ENCODE measurements at places on chromosomes 11 and 22. TPM values are rescaled to one million over a fixed set of nuclear protein-coding genes. Genes with fewer than 3 reads are reported as not detected.

- H3K4me1 ChIP-seq: no peaks in the 10 kb centered on the region
- no peak overlapping the region for H3K4me3 ChIP-seq
- peaks cover 3% of the 10 kb centered on the region for H3K27me3 ChIP-seq
Measured at GRCh38 chr11:57901756-57902155, 121.9 kb upstream of the OR9Q1 start.

DNA sequence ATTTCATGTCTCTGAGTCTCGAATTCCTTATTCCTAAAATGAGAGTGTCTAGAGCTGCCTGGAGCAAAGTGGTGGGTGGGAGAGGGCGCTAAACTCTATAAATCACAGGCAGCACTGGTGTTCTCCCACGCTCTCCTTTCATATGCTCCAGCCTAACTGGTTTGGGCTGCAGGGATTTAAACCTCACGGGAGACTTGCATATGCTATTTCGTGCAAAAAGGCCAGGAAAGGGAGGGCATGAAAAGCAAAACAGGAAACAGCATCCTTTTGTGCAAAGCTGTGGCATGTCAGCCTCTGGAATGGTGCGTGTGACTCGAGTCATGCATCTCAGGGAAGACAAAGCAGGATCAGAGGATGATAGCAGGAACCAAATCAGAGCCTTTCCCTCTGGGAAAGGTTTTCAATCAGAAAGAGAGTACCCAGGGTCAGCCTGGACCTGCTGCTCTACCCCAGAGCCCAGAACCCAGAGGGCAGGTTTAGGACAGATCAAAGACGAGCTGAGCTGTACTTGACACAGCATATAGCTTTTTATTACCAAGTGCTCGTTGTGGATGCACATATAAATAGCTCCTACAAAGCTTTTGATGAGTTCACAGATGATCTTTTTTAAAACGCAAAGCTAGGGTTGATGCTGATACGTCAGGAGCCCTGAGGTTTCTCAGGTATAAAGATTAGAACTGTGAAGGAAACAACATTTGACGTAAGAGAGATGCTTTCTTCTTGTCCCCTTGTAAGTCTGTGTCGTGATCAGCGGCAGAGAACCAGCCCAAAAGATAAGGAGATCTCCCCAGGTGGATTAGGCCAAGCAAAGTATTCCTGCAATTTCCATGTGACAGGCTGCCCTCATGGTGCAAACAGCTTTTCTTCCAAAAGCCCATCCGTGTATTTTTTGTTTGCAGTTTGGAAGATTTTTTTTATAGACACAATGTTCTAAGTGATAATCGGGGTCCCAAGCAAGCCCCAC is 46.2 kb upstream of the YWHAH start:
- H3K27me3 ChIP-seq: no peaks in the 10 kb centered on the region
- no peak overlapping the region for H3K27ac ChIP-seq
- H3K4me3 ChIP-seq: no peak overlapping the region
- peaks cover 2% of the 10 kb centered on the region for H3K4me1 ChIP-seq
- no peak for DNase-seq

GRCh38 chr11:1892116-1892515 is 421 bp upstream of the PRR33 start:
- peaks cover 53% of the 10 kb centered on the region for H3K4me1 ChIP-seq
- peaks cover 38% of the 10 kb centered on the region for H3K36me3 ChIP-seq
- no peak overlapping the region for H3K27ac ChIP-seq
- DNase-seq: no peak
- H3K27me3 ChIP-seq: peaks cover 14% of the 10 kb centered on the region

DNA sequence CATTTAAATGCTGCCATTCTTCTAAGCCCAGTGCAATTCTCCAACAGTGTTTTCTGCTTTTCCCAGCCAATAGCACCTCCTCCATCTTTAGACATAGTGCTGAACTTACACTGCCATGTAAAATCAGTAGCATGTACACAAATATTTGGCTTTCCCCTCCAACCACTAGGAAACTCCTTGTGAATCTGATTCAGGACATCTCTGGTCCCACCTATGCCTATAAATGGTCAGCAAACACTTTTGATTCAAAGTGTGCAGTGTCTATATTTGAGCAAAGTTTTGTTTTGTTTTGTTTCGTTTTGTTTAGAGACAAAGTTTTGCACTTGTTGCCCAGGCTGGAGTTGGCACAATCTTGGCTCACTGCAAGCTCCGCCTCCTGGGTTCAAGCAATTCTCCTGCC is 24.8 kb downstream of the YPEL4 start:
- no peaks in the 10 kb centered on the region for H3K4me1 ChIP-seq
- no peak overlapping the region for H3K27ac ChIP-seq
- DNase-seq: no peak

- no peak for DNase-seq
- H3K36me3 ChIP-seq: peaks cover 14% of the 10 kb centered on the region
- no peak overlapping the region for H3K4me3 ChIP-seq
- no peak overlapping the region for H3K27ac ChIP-seq
Measured at GRCh38 chr22:31790240-31790639, 36.4 kb downstream of the DEPDC5 start.

GRCh38 chr11:126165757-126166156 is 45.7 kb downstream of the RPUSD4 start:
- DNase-seq: no peak
- peaks cover 14% of the 10 kb centered on the region for H3K4me1 ChIP-seq
- H3K27me3 ChIP-seq: peaks cover 5% of the 10 kb centered on the region

DNA sequence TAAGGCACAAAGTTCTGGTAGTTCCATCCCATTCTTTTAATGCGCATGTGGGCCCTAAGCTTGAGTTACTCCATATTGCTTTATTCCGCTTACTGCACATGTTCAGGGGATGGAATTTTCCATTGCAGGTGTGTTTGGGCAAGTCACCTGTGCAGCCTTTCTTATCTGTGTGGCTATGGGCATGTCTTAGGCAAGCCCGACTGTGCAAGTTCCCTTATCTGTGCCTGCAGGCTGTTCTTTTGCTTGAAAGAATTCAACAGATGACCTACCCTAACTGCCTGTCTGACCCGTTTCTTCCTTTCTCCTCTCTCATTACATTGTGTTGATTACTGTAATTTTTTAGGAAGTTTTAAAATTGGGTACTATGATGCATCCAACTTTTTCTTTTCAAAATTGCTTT is 363.6 kb downstream of the TTC28 start:
- DNase-seq: no peak
- H3K4me1 ChIP-seq: no peaks in the 10 kb centered on the region
- H3K4me3 ChIP-seq: no peak overlapping the region
- H3K27ac ChIP-seq: no peak overlapping the region
- no peaks in the 10 kb centered on the region for H3K36me3 ChIP-seq

GRCh38 chr22:41891407-41891806 is 23.5 kb downstream of the SHISA8 start:
- H3K4me1 ChIP-seq: no peaks in the 10 kb centered on the region
- H3K36me3 ChIP-seq: peaks cover 51% of the 10 kb centered on the region
- no peak overlapping the region for H3K27ac ChIP-seq
- no peak for DNase-seq
- no peak overlapping the region for H3K4me3 ChIP-seq

DNA sequence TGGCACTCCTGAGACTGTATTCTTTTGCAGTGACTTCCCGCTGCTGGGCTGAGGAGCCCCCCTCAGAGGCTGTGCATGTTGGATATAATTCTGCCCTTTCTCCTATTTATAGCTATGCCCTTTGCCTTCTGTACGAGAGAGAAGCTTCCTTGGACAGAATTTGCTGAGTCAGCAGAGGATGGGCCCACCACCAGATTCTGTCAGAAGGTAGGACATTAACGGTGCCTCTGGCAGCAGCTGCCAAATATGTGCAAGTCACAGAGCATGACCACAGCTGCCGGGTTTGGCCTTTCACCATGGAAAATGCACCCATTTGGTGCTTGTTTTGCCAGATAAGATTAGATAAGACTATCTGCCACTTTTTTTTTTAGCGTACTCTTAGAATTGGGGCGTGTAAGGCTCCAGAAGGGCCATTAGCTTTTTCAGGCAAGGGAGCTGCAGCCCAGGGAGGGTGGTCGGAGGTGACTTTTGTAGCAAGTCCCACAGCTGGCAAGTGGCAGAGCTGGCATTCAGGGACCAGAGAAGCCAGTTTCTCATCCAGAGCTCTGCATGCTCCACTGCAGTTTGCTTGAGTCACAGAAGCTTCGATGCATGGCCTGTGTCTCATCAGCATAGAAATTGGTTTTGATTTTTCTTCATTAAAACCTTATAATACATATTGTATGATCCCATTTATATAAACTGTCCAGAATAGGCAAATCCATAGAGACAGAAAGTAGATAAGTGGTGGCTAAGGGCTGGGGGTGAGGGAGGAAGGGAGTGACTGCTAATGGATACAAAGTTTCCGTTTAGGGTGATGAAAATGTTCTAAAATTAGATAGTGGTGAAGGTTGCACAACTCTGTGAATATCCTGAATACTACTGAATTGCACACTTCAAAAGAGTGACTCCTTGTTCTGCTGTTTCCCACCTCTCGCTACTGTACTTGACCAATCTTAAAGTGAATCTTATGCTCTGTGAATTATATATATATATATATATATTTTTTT is 15.8 kb downstream of the UPB1 start:
- H3K4me3 ChIP-seq: no peak overlapping the region
- no peaks in the 10 kb centered on the region for H3K36me3 ChIP-seq
- H3K27me3 ChIP-seq: peaks cover 12% of the 10 kb centered on the region
- DNase-seq: no peak
- H3K27ac ChIP-seq: no peak overlapping the region

- peaks cover 49% of the 10 kb centered on the region for H3K36me3 ChIP-seq
- H3K27ac ChIP-seq: peak overlapping the region; percentile 88
- peak; percentile 48 for DNase-seq
Measured at GRCh38 chr11:3942160-3942955, 86.9 kb downstream of the STIM1 start.

- no peaks in the 10 kb centered on the region for H3K4me1 ChIP-seq
- no peak overlapping the region for H3K4me3 ChIP-seq
- DNase-seq: no peak
- no peak overlapping the region for H3K27ac ChIP-seq
- H3K27me3 ChIP-seq: no peaks in the 10 kb centered on the region
Measured at GRCh38 chr22:48318575-48319320, 1508.9 kb downstream of the BRD1 start.

DNA sequence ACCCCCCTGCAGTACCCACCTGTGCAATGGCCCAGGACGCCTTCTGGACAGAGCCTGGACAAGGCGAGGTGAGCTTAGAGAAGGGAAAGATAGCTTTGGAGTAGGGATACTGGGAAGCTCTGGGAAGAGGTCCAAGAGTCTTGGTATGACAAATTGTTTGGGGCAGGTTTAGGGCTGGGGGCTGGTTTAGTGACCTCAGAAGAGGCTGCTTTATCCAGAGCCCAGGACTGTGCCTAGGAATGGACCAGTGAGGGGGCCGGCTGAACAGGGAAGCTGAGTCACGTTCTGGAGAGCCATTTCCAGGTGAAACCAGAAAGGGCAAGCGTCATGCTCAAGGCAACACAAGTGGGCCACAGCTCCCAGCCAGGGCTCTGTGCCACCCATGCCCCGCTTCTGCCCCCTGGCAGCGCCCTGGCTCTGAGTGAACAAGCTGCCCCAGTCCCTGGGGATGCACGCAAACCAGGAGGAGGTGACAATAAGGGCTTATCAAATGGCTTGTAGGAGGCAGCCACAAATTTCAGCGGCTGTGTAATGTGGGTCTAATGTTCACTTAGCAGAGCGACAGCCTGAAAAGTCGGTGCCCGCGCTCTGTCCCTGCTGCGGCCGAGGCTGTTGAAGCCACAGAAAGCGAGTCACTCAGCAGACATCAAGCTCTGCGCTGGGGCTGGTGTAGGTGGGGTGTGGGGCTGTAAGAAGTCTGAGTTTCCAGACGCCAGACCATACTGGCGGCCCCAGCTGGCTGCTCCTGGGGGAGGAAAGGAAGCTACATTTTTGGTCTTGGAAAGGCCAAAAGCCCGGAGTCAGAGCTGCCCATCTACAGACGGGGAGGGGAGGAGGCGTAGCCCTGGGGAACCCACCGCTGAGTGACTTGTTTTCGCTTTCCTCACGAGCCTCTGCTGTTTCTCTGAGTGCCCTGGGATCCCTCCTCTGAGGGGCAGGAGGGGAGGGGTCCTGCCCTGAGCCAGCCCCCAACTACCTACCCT is 18.3 kb upstream of the SYT7 start:
- no peaks in the 10 kb centered on the region for H3K36me3 ChIP-seq
- no peaks in the 10 kb centered on the region for H3K4me1 ChIP-seq
- no peak overlapping the region for H3K4me3 ChIP-seq
- no peak overlapping the region for H3K27ac ChIP-seq
- no peak for DNase-seq
- peaks cover 11% of the 10 kb centered on the region for H3K27me3 ChIP-seq

SYT9 gene
- not detected for total RNA-seq

CD44 gene
- 518 TPM for total RNA-seq

CBX7 gene
- 14.9 TPM for total RNA-seq

TPBGL gene
- total RNA-seq: not detected

A4GALT gene
- 0.29 TPM for total RNA-seq

DNAJB7 gene
- total RNA-seq: not detected

C1QTNF5 gene
- not detected for total RNA-seq

ASPHD2 gene
- 8.8 TPM for total RNA-seq

SPON1 gene
- total RNA-seq: 1.6 TPM

Data from activated CD4-positive, alpha-beta T cell treated with anti-CD3 and anti-CD28 coated beads, Interleukin-2, amount 10 ng/mL, durations not matched to agents 7 days and 5 days (primary cell).